CD4-positive, alpha-beta memory T cell (primary cell): ENCODE measurements at places on chromosomes 3 and 15. TPM values are rescaled to one million over a fixed set of nuclear protein-coding genes. Genes with fewer than 3 reads are reported as not detected.

DNA sequence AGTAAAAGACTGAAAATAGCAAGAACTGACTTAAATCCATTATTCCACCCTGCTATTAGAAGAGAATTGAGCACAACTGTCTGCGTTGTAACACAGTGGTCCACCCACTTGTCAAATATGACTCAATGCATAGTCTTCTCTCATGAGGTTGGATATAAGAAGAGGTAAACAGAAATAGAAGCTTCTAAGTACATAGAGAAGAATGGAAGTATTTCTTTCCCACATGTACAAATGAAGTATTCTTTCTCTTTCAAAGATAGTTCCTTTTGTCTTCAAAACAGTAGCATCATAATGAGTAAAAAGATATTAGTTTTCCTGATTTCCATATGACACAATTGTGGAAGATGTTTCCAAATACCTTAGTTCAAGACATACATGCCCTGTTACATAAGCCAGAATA lies 348.6 kb upstream of the CCDC54 start:
- no peak for DNase-seq

NR1I2 gene
- 0.39 TPM for total RNA-seq

GRCh38 chr15:39504808-39505207 lies 76.1 kb upstream of the THBS1 start:
- DNase-seq: no peak

DNA sequence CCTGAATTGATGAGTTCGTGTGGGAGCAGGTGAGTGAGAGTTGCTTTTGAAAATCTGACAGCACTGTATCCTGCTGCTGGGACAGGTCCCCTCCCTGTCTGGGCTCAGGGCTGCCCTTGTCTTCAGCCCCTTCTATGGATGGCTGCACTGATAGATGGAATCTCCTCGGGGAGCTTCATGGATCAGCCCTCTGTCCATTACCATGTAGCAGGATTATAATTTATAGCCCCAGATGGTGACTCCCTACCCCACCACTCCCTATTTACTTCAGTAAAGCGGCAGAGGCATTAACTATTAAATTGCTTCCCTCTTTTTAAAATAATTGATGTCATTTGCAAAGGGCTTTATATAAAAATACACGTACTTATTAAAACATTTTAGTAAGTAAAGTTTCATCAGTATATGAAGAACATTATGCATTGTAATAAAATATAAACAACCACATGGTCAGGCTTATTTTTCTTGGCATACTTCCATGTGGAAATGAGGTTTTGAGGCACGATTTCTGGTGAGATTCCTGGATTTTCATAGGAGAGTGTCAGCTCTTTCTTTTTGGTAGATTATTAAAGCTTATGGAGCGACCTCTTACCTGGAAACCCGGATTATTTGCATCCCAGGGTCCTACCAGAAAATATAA lies 38.5 kb downstream of the MAP3K13 start:
- no peak for DNase-seq

- no peak for DNase-seq
These were observed 273.3 kb downstream of the RPLP1 start for GRCh38 chr15:69725957-69726356.

- no peak for DNase-seq
These were observed 7.0 kb upstream of the CTSH start for GRCh38 chr15:78951841-78952238.

MAP6D1 gene
- total RNA-seq: 1.0 TPM

DNA sequence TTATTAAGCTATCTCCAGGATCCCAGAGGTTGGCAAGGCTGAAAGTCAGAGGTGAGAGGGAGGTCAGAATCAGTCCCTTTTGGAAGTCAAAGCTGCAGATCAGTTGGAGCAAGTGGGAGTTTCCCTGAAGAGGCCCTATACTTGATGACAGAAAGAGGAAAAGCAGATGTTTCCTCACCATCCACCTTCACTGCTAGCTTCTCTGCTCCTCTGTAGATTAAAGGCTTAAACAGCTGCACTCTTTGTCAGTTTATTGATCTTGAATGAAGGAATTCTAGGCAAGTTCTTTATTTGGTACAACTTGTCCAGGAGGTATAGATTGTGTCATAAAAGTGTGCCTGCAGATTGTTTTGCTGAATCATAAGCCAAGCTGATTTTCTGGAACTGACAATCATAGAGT lies 408.2 kb upstream of the TGFBR2 start:
- DNase-seq: no peak

MUC4 gene
- total RNA-seq: not detected

DNA sequence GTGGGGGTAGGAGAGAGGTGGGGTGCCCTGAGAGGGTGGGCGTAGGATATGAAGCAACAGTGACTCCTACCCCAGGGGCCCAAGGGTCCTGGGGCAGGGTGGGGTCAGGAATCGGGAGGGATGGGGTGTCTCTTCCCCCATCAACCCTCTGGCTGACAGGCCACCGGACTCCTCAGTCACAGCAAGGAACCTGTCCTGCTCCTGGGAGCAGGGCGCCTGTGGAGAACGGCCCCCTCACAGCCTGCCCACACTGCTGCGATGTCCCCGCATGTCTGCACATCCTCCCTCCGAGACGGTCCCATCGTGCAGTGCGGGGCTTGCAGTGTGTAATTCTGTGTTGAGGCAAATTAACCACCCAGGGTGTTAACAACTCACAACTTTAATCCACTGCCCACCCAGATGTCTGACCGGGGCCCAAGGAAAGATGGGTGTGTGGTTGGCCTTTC lies 2.7 kb downstream of the TM4SF19 start:
- DNase-seq: no peak

GRCh38 chr3:105413343-105413887 lies 46.7 kb downstream of the ALCAM start:
- DNase-seq: no peak

HRG gene
- total RNA-seq: not detected

DNA sequence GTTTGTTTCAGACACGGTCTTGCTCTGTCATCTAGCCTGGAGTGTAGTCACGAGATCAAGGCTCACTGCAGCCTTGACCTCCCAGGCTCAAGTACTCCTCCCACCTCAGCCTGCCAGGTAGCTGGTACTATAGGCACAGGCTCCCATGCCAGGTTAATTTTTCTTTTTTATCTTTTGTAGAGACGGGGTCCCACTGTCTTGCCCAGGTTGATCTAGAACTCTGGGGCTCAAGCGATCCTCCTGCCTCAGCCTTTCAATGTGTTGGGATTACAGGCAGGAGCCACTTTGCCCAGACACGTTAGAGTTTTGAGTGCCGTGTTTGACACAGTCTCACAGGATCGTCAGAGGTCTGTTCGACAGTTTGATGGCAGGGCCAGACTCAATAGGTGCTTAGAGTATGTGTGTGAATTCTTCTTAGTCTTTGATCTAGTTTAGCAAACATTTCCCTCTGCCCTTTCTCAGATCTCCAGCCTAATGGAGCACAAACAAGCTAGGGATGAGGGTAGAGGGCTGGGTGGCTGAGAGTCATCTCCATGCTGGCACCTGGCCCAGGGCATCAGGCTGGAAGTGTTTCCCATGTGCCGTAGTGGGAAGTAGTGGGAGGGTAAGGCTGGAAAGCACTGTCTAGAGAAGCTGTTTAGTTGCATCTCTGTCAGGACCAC lies 66.1 kb upstream of the DLG1 start:
- DNase-seq: no peak

- DNase-seq: no peak
These were observed 73.7 kb upstream of the TLE3 start for GRCh38 chr15:70171256-70171886.

DNA sequence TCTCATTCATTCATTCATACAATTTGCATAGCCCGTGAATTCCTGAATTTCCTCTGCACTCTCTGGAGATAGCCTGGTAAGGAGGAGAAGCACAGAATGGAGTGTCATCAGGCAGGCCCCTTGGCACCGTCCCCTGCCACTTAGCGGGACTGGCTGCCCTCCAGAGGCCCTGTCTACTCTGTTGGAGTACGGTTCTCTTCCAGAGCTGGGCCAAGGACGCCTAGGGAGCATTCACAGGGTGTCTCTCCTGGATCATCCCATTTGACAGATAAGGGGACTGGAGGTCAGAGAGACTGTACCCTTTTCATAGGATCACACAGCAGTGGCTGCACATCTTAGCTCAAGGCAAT lies 48.0 kb downstream of the PTH1R start:
- no peak for DNase-seq

RHO gene
- total RNA-seq: not detected

DNA sequence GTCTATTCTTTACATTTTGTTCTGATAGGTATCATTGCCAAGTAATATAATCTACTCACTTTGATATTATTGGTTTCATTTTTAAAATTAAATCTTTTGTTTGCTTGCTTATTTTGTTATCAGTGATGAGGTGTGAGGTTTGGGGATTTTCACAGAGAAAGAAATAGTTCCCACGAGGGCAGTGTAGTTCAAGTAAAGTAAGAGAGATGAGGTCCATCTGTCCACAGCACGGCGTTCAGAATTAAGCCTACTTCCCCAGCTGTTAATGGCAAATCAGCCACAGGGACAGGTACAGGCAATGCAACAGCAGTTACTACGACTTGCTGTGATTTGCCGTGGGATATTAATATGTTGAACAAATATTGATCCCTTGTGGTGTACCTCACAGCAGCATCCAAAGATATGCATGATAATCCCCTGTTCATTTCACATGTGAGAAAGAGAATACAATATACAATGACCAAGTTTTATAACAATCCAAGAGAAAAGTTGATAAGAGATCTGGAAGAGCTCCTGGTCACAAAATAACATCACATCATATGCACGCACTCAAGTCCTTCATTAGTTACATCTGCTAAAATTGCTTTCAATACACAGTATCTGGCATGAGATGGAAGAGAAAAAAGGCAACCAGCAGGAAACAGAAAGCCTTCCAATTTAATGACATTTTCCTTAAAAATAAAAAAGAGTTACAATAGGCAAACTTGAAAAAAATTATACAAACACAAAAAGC lies 131.6 kb downstream of the TUSC7 start:
- DNase-seq: no peak

CPNE4 gene
- total RNA-seq: not detected

DNA sequence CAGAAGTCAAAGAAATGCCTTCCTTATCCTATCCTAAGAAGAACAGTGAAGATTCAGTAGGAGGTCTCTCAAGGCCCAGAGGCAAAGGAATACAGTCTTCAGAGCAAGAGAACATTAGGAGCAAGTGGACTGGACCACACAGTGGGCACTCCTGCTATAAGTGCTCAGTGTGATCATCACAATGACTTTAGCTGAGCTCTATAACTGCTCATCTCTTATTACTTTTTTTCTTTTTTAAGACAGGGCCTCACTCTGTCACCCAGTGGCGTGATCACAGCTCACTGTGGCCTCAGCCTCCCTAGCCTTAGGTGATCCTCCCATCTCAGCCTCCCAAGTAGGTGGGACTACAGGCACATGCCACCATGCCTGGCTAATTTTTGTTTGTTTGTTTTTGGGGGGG lies 48.1 kb downstream of the COL8A1 start:
- DNase-seq: no peak

DNA sequence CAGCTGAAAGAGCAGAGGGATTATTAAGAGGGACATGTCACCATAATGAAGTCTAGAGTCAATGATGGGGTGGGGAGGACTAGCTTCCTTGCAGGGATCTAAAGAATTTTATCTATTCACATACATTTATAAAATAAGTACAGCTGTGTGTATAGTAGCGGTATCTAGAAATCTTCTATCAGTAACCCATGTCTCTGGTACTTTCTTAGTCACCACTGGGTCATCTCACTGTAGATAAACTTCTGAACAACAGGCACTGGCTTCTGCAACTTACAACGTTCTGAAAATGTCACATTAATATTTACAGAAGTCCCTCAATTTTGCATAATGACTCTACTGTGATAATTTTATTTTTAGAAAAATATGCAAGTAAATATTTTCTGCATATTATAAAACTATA lies 401.7 kb downstream of the TBC1D5 start:
- DNase-seq: no peak

CPLX3 gene
- total RNA-seq: not detected

GRCh38 chr3:140719841-140720614 lies 42.2 kb downstream of the TRIM42 start:
- DNase-seq: no peak

- no peak for DNase-seq
These were observed 37.9 kb upstream of the LRTM1 start for GRCh38 chr3:54965746-54966145.

GRCh38 chr15:74460298-74460697 lies 662 bp downstream of the UBL7 start:
- no peak for DNase-seq

DNA sequence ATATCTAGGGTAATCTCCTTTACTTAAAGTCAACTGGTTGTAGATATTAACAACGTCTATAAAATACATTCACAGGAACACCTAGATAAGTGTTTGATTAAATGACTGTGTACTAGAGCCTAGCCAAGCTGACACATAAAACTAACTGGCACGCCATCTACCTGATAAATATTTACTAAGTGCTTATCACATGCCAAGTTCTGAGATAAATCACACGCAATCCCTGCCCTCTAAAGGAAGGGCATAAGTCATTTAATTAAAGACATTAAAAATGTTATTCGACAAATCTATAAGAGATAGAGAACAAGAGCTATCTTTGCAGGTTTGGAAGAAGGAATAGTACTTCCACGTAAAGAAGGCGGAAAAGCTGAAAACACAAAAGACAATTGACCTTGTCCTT lies 11.1 kb upstream of the MB21D2 start:
- DNase-seq: no peak

TIGIT gene
- total RNA-seq: 36.6 TPM

C3orf85 gene
- total RNA-seq: not detected

GRCh38 chr3:36600404-36600803 lies 163.9 kb downstream of the DCLK3 start:
- DNase-seq: no peak

DNA sequence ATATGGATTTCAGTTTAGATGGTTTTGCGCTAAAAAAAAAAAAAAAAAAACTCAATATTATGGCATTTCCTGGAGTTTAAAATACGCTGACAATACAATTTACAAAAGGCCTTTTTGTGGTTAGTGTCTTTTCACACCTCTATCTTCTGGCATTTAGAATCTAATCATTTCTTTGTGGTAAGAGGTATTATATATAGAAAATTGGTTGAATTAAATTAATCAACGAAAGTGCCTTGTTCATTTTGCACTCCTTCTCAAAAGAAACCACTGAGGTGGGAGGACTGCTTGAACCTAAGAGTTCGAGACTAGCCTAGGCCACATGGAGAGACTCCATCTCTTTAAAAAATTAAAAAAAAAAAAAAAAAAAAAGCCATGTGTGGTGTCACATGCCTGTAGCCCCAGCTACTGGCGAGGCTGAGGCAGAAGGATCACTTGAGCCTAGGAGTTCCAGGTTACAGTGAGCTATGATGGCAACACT lies 90.0 kb upstream of the ICE2 start:
- DNase-seq: peak; percentile 59

DNA sequence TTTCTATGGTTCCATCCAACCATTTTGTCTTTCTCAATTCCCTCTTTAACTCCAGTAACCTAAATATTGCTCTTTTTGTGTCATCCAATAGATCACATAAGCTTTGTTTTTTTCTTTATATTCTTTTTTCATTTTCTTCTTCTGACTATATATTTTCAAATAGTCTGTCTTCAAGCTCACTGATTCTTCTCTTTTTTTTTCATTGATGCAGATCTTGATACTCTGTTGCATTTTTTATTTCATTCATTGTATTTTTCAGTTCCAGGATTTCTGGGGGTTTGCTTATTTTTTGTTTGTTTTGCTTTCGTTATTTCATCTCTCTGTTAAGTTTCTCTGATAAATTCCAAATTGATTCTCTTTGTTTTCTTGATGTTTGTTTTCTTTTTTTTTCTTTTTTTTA lies 36.2 kb downstream of the CLDN1 start:
- no peak for DNase-seq
